ENCODE measurements at places on chromosomes 16 and 17.
A peak's percentile ranks its signal among the peaks of the same experiment; 100 is the strongest.

DNA sequence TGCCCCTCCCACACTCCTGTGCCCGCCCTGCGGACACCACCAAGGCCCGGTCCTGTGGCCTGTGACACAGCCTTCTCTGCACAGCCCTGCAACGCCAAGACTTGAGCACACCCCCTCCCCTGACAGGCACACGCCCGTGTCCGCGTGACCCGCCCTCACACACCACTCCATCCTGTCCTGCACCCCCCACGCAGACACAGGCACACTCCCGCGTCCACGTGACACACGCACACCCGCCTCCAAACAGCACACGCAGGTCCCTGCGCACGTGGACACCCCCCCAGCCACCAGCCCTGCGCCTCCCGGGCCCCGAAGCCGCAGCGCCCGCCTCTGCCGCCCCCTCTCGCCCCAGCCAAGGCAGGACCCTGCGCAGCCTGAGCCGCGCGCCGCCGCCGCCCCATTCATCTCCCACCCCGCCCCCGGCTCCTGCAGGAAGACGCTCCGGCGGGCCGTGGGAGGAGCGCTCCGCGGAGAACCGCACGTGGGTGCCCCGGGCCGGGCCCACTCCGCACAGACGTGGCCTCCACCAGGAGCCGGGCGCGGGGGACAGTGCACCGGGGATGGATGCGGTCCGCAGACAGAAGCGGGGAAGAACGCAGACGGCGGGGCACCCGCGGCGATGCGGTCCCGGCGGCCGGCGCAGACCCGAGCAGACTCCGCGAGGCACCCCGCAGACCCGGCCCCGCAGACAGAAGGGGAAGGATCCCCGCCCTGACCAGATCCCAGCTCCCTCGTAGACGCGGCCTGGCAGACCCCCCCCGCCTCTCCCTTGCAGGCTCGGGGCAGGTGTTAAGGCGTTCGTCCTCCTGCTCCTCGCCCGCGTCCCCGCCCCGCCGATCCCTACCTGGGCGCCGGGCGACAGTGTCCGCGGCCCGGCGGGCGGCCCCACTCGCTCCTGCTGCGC lies 506 bp downstream of the CAMKK1 start:
- peak; percentile 42 for ATAC-seq

- no peak for ATAC-seq
Observed at GRCh38 chr17:38851434-38851833, 2.1 kb downstream of the RPL23 start.

DNA sequence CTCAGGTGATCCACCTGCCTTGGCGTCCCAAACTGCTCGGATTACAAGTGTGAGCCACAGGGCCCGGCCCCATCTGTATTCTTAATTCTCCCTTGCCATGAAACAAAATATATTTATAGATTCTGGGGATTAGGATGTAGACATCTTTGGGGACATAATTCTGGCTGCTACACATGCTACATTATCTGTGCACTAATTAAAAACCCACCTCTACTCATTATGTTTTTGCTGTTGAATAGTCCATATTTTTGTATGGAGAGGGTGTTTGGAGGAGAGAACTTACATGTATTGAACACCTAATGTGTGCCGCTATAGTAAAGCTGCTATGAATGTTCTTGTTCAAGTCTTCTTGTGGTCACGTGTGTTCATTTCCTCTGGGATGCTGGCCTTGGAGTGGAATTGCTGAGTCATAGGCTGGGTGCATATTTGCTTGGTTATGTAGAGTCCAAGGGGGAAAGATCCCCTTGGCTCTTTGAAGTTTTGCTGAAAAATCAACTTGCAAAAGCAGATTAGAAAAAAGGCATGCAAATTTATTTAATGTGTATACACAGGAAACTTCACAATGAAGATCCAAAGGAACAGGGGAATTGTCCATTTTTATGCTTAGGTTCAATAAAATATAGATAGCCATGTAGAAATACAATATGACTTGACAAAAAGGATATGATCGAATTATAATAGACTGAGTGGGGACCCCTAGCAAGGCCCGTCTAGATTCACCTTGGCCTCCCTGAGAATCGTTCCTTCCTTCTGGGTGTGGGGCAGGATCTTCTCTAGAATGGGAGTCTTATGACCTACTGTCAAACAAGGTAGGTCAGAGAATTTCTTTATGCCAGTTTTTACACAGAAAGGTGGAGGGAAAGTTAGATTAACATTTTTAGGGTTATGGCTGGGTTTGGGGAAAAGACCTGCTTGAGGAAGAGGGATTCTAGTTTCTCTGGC lies 42.1 kb upstream of the GPRC5B start:
- no peak for ATAC-seq

DNA sequence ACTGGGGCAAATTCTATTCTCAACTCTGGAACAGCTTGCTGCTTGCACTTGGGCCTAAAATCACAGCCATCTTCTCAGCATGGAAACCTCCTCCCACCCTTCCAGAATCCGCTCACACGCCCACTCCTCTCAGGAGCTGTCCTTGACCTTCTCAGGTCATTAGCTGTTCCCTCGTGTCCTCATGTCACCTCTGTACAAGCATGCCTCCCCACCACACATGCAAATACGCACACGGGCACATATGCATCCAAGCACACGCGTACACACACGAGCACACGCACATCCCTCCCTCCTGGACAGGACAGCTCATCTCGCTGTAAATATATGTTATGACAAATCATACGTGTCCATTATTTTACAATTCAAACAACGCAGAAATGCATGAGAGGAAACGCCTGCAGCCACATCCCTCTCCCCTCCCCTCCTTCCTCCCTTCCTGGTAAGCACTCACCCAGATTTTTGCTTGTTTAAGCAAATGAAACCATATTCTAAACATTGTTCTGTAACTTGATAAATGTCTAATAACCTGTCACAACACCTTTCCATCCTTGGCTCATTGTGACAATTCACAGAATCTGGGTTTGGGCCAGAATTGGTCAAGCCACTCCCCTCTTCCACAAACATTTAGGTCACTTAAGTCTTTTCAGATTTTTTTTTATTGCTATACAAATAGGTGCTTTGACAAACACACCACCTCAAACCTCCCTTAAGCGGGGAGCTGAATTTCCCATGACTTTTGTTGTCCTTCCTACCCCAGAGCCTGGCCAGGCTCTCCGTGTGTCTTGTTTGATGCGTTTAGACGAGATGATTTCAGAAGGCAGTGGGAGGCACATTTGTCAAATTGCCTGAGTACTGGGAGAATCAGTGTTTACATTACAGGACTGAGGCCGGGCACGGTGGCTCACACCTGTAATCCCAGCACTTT lies 41.7 kb downstream of the DNAH17 start:
- ATAC-seq, result peak; percentile 87

DNA sequence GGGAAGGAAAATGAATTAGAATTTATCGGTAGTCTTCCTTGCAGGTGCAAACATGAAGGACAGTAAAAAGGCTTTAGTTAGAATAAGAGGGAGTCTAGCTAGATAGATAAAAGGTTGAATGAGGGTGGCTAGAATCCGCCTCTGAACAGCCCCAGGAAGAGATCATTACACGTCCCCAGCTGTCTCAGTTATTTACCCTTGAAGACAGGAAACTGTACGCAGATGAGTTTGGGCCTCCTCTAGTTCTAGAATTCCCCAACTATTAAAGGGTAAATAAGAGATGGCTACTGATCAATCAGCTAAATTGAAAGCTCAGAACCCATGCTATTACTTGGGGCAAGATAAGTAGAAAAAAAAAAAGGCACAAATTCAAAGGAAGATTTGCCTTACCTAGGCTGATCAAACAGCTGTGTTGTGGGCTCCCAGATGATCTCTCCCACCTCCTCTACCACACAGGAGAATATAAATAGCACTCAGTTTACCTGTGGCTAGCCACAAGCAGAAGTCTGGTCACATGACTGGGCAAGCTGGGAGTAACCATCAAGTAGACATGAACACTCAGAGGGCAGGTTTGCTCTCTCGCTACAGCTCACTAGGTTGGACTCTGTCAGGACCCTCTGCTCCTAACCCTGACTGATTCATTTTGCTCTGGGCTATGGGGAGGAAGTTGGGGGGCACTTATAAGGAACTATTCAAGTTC lies 17.0 kb downstream of the FAM117A start:
- ATAC-seq, result no peak

GRCh38 chr17:40524243-40524965 lies 23.0 kb upstream of the TNS4 start:
- no peak for ATAC-seq

DNA sequence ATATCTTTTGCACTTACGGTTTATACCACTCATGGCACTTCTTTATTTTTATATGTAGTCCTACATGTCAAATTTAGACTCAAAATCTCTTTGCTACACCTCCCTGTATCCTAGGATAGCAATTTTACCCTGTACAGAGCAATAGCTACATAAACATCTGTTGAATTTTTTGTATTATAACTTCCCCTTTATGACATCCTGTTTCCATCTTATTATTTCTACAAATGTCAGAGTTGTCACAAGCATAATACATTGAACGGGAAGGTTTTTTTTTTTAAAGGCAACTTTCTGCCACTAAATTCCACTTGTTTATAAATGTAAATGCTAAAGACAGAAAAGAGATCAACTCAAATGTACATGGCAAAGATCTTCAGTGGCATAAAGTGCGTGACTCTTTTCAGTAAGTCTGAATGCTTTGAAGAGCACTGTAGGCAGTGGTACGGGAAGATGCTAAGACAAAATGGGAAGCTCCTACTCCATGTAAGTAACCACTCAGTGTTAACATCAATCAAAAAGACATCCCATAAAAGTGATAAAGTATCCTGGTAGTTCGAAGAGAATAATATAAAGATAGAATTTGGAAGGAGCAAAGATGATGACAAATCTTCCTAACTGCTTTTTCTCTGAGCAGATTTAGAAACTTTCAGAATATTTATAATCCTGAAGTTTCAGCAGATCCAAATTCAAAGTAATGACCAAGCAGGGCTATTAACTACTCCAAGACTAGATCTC lies 26.8 kb downstream of the GNA13 start:
- no peak for ATAC-seq

GRCh38 chr16:13995194-13995593 lies 75.2 kb downstream of the ERCC4 start:
- no peak for ATAC-seq

GRCh38 chr17:2436316-2436905 lies 35.6 kb upstream of the MNT start:
- peak; percentile 3 for ATAC-seq

DNA sequence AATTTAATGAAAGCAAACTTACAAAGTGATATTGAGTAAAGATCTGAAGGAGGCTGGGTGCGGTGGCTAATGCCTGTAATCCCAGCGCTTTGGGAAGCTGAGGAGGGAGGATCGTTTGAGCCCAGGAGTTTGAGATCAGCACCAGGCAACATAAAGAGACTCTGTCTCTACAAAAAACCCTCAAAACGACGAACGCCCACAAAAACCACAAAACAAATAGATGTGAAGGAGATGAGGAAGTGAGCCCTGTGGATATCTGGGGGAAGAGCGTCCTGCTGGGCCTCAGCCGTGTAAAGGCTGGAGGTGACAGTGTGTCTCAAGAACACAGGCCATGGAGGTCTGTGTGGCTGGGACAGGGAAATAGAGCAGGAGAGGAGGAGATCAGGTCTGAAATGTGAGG lies 68.8 kb downstream of the ITFG1 start:
- no peak for ATAC-seq

- ATAC-seq, result no peak
Observed at GRCh38 chr16:27817038-27817437, 246.5 kb downstream of the GSG1L start.

DNA sequence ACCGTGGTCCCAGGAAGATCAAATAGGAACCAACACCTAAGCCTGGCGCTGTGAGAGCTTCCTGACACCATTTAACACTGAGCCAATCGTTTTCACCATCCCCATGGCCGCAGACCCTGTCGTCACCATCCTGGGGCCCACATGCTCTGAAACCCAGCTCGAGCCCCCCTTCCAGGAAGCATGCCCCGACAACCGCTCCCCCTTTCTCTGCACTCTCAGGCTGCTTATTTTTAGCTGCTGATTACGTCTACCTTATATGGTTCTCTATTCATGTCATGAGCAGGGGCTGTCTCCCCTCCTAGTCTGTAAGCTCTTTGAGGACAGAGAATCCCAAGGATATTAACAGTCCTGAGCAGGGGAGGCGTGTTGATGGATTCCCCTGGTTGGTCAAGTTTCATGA lies 10.5 kb downstream of the SRL start:
- ATAC-seq, result no peak

- peak; percentile 58 for ATAC-seq
Observed at GRCh38 chr17:18225642-18226283, 328 bp downstream of the LLGL1 start.

GRCh38 chr17:49687878-49688491 lies 10.1 kb upstream of the SPOP start:
- no peak for ATAC-seq

DNA sequence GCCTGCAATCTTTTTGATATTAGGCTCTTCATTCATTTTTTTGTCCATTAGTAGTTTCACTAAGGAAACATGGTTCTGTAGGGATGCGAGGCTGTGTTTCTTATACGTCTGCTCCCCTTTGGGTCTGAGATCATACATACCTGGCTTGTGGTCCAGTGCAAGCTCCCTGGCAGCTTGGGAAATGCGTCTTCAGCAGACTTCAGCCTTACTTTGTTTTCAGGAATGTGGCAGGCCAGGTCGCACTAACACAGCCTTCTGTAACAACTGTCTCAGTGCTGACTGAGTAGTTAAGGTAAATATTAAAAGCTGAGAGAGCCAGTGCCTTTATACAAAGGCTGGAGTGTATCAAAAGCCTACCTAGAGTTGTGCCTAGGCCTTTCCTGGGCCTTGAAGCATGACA lies 970.5 kb upstream of the EEF2KMT start:
- no peak for ATAC-seq

DNA sequence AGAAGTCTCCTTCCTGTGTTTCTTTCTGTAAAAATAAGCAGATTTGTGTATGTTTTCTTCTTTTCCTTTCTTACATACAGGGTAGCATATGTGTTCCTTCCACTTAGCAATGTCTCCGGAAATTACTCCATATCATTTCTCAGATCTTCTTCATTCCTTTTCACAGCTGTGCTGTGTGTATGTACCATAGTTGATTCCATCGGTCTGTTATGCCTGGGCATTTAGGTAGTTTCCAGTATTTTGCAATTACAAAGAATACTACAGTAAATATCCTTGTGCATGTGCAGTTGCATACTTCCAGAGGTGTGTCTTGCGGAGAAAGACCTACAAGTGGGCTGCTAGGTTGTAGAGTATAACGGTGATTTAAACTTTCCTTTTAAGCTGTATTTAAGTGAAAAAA lies 69.8 kb downstream of the CLEC16A start:
- ATAC-seq, result no peak

- ATAC-seq, result no peak
Observed at GRCh38 chr17:56351675-56352074, 198.4 kb downstream of the ANKFN1 start.
